Omental fat pad (tissue), 4 donors: ENCODE measurements at places on chromosomes 3 and 15. TPM values are rescaled to one million over a fixed set of nuclear protein-coding genes. Genes with fewer than 3 reads are reported as not detected.

MOBP gene
- not detected for total RNA-seq

SLC6A20 gene
- 0.09 TPM for total RNA-seq

CHDH gene
- 2.6 TPM for total RNA-seq

PARP15 gene
- 4.1 TPM for total RNA-seq

BCL2A1 gene
- 18.1 TPM for total RNA-seq

SI gene
- total RNA-seq: not detected

RARRES1 gene
- 489 TPM for total RNA-seq

GABRR3 gene
- total RNA-seq: not detected

TNFSF10 gene
- 156 TPM for total RNA-seq

CRABP1 gene
- 1.6 TPM for total RNA-seq

GPR160 gene
- total RNA-seq: 5.5 TPM

ROPN1 gene
- not detected for total RNA-seq

GABRG3 gene
- total RNA-seq: not detected

CCDC80 gene
- 176 TPM for total RNA-seq

PLA1A gene
- total RNA-seq: 7.8 TPM

LMAN1L gene
- not detected for total RNA-seq

KLHL24 gene
- 75.5 TPM for total RNA-seq

PLD1 gene
- 35.4 TPM for total RNA-seq

SSUH2 gene
- not detected for total RNA-seq
